ENCODE measurements at places on chromosomes 7 and 10.
A peak's percentile ranks its signal among the peaks of the same experiment; 100 is the strongest.

GRCh38 chr7:28369523-28369922 is 42.8 kb upstream of the CREB5 start:
- no peak for DNase-seq

DNA sequence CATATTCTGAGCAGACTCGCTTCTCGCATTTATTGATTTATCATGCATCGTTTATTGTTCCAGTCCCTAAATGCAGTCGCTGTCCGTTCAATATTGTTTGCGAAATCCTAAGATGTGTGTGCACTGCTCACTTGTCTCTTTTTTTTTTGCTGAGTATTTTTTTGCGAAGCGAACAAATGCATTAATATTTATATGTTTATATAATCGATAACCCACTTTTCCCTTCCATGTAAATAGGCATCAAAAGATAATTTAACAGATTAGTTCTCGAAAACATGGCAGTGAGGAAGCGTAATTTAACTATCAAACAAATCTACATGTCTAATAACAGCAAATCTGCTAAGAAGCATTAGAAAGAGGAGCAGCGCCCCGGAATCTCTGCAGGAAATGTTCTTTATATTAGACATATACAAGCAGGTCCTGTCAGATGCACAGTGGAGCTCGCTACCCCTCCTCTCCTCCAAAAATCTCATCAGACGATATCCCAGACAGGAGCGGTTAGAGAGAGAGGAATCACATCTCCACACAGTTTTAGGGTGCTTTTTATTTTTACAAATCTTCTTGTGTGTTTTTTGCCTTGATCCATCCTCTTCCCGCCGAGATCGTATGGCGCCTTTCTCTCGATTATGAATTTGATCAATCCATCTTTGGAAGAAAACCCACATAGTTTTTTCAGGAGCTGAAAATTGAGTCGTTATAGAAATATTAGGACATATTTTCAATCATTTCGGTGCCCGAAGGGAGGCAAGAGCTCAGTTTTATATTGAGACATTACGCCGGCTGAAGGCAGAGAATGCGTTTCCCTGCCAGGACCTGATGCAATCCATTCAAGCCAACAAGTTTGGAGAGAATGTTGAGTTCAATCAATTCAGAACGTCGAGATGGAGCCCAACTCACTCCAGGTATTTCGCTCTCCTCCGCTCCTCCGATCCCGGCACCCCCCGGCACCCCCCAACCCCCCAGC is at the start of gene ARID5B:
Gene ARID5B, plus strand, starts transcription at position 871 of the 964 bp plus-strand sequence. Its CDS starts 11 bp downstream, at position 882.
- DNase-seq = peak; percentile 74

DNA sequence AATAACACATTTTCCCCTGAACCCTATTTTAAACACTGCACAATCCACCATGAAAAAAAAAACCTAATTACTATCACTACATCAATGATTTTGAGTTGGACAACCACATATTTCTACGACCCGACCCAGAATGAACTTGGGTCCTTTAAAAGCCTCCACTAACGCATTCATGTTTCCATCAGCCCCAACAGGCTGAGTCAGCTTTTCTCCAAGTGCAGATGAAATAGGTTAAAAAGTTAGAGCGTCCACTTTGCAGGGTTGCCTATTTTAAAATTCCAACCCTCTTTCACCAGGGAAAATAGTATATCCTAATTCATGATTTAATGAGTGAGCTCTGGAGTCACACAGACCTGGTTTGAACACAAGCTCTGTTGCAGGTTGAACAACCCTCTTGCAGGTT is 501.0 kb upstream of the SORCS1 start:
- no peak for DNase-seq

GRCh38 chr10:77506517-77507200 is 130.9 kb downstream of the KCNMA1 start:
- DNase-seq = no peak

DNA sequence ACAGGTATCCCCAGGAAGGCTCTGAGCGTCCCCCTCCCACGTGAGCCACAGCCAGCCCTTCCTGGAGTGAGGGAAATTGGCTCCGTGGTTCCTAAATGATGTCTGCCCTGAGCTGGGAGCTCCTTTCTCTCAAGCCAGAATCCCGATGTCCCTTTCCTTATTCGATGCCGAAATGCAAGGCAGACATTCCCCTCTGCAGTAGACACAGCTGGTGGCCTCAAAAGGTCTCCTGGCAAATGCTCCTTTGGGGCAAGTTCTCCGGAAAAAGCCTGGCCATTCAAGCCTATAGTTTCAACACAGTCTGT is 98.9 kb downstream of the HIP1 start:
- DNase-seq = no peak

DNA sequence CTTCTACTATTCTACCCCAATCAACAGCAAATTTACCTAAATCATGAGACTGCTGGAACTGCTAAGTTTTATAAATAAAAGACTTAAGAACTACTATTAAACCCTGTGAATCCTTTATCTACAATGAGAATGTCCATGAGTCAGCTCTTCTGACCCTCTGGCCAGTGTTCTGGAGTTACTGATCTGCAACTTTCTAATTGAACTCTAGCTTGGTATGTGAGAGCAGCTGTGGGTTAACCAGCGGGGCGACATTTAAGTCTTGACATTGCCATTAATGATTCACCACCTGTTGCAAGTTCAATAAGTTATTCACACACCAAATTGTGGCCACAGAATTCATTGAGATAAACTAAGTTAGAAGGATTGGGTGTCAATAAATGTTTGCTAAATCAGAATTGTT is 359.8 kb downstream of the PCDH15 start:
- no peak for DNase-seq

DNA sequence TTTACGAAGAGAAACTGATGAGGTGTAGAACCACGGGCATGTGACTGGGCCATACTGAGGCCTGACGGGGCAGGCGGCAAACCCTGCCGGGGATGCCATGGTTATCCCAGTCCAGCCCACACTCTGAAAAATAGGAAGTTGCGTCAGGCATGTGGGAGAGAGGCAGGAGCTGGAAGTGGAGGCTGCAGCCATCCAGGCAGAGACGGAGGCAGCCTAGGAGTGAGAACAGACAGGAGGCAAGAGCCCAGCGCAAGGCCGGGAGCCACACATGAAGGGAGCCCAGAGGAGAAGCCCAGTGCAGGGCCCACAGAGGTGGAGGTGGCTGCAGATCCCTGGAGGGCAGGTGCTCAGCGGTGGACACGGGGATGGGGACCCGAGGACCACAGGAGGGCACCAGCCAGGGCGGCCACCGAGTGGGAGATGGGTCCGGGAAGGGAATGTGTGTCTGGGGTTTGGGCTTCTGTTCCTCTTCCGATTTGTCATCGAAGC is 175.2 kb upstream of the PPP2R2D start:
- DNase-seq = no peak

- DNase-seq = no peak
Observed at GRCh38 chr10:81216949-81217348, 658.0 kb upstream of the NRG3 start.

Data from HTR-8/SVneo (cell line).